ENCODE measurements at places on chromosomes 1 and 21. TPM values are rescaled to one million over a fixed set of nuclear protein-coding genes. Genes with fewer than 3 reads are reported as not detected.

REN gene
- 0.82 TPM for total RNA-seq

- no peak for DNase-seq
Observed at GRCh38 chr1:204920511-204920910, 49.8 kb downstream of the NFASC start.

PRCC gene
- 58.7 TPM for total RNA-seq

ADAMTSL4 gene
- total RNA-seq: 4.9 TPM

S100A10 gene
- 1,485 TPM for total RNA-seq

FAM151A gene
- 2.8 TPM for total RNA-seq

- DNase-seq: no peak
Observed at GRCh38 chr1:172951730-172952365, 98.9 kb downstream of the TNFSF18 start.

GRCh38 chr1:160232911-160233310 lies 27.7 kb downstream of the PEA15 start:
- no peak for DNase-seq

KCNE2 gene
- 0.24 TPM for total RNA-seq

AVPR1B gene
- total RNA-seq: 0.13 TPM

GRCh38 chr1:19045898-19046880 lies 89.7 kb upstream of the IFFO2 start:
- DNase-seq: no peak

DNA sequence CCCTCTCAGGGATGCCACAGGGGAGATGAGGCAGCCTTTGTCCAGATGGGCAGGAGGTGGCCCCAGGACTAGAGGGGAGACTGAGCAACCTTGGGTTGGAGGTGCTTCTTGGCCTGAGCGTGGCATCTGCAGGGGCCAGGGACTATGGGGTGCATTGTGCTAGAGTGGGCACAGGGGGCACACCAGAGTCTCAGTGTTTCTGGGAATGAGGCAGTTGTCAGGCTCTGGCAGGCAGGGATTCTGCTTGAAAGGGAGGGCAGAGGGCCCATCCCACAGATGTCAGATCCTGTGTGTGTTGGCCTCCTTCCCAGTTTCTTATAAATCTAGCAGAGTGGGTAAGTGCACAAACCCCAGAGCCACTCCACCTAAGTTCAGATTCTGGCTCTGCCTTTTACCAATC lies 13.7 kb downstream of the LGR6 start:
- no peak for DNase-seq

SPATA1 gene
- total RNA-seq: 1.3 TPM

ZNF326 gene
- 24.6 TPM for total RNA-seq

- DNase-seq: no peak
Observed at GRCh38 chr1:20318971-20319370, 28.3 kb downstream of the VWA5B1 start.

DNA sequence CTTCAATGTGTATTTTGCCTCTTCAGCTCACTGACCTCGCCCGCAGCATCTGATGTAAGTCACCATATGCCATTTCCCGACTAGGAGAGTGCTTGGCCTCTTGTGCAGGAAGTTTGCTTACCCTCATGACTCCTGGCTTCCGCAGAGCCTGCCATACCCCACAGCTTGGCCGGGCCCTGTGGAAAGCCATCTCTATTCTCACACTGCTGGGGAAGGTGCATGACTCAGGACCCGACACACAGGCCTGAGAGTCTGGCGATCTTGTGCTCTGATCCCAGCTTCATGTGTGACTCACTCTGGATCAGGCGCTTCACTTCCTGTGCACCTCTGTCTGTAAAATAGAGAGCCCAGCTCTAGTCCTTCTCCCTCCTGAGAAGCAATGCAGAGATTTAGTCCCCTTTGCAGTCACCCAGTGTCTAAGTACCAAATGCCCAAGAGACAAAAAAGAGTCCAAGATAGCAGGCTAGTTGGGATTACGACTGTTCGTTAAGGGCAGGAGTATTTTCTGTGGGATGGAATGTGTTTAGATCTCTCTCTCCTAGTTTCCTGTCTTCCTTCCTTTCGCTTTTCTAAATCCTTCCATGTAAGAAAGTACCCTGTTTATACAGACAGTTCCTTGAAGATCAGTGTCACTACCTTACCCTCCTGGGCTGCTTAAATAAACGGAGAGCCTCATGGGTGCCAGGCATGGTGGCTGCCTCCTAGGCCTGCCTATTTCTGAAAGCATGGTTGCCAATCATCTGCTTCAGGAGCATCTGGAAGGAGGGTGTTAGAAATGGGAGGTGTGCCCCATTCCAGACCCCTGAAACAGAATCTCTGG lies 62.8 kb upstream of the KIF26B start:
- DNase-seq: no peak

Measured in colonic mucosa (tissue), 4 donors.